A549 treated with dexamethasone at 1 μM for 4 hours (cell line): ENCODE measurements at places on chromosomes 12 and 14. TPM values are rescaled to one million over a fixed set of nuclear protein-coding genes. Genes with fewer than 3 reads are reported as not detected.

Gene ADCY4
- 0.08 TPM in 1 of 5 replicates, not detected in the others for total RNA-seq

Gene RASSF3
- 18.3 to 26.0 TPM (median 23.5 TPM) in 5 replicates for total RNA-seq

Gene P2RX2
- 0.05 TPM in 1 of 5 replicates, not detected in the others for total RNA-seq

Gene ANKS1B
- 0.20 to 0.52 TPM (median 0.51 TPM) in 5 replicates for total RNA-seq

Gene ALDH6A1
- total RNA-seq, result 1.9 to 3.3 TPM (median 3.0 TPM) in 5 replicates

Gene COX8C
- total RNA-seq, result not detected in 5 replicates

Gene ITGB7
- total RNA-seq, result 0.14 to 0.36 TPM (median 0.28 TPM) in 5 replicates

Gene PROX2
- not detected in 5 replicates for total RNA-seq

Gene PTHLH
- total RNA-seq, result 11.9 to 14.2 TPM (median 12.3 TPM) in 5 replicates

Gene MGAT2
- total RNA-seq, result 45.5 to 54.5 TPM (median 52.5 TPM) in 5 replicates
